ENCODE measurements at places on chromosomes 2 and 18.
A peak's percentile ranks its signal among the peaks of the same experiment; 100 is the strongest.

GRCh38 chr2:33730193-33730592 is 131.1 kb upstream of the FAM98A start:
- DNase-seq, result no peak

DNA sequence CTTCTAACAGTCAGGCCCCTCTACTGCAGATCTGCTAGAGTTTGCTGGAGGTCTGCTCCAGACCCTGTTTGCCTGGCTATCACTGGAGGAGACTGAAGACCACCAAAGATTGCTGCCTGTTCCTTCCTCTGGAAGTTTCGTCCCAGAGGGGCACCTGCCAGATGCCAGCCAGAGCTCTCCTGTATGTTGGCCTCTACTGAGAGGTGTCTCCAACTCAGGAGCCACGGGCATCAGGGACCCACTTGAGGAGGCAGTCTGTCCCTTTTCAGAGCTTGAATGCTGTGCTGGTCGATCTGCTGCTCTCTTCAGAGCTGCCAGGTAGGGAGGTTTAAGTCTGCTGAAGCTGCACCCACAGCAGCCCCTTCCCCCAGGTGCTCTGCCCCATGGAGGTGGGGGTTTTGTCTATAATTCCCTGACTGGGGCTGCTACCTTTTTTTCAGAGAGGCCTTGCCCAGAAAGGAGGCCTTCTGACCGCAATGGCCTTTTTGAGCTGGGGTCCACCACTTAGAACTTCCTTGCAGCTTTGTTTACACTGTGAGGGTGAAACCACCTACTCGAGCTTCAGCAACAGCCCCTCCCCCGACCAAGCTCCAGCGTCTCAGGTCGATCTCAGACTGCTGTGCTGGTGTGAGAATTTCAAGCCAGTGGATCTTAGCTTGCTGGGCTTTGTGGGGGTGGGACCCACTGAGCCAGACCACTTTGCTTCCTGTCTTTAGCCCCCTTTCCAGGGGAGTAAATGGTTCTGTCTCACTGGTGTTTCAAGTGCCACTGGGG is 566.0 kb downstream of the NR4A2 start:
- DNase-seq, result no peak

GRCh38 chr18:58624011-58624410 is 4.9 kb downstream of the ALPK2 start:
- no peak for DNase-seq

- no peak for DNase-seq
These were observed 29.7 kb downstream of the SIX2 start for GRCh38 chr2:44979581-44979980.

- DNase-seq, result no peak
These were observed 33.3 kb downstream of the STAT1 start for GRCh38 chr2:190980630-190981209.

- no peak for DNase-seq
These were observed 141.2 kb upstream of the TACR1 start for GRCh38 chr2:75340560-75340959.

DNA sequence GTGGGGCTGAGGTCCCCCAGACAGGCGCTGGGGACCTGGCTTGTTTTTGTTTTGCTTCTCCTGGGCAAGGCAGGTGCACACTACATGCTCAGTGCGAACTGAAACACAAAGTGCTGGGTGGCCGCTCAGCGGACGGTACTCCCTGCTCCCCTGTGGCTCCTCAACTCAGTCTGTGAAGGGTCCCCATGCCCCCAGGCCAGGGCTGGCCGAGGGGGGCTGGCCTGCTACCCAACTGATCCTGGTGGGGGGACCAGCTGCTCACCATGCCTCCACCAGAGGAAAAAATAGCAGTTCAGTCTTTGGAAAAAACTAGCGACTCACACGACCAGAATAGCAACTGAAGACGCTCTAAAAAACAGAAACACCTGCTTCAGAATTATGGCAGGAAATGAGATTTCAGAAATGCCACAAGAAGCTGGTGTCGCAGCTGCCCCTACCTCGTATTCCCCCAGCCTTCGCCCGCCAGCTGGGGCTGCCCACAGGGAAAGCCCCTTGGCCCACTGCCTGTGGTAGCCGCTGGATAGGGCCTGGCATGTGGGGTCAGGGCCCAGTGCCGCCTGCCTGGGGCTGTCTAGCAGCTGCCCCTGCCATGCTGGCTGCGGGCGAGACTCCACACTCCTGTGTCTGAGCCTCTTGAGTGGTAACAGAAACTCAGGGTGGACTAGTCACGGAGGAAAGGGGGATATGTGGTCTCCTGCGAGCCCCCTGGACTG is 43.7 kb downstream of the MEX3C start:
- peak; percentile 22 for DNase-seq

- DNase-seq, result no peak
These were observed 76.0 kb downstream of the ARHGAP15 start for GRCh38 chr2:143205106-143205764.

DNA sequence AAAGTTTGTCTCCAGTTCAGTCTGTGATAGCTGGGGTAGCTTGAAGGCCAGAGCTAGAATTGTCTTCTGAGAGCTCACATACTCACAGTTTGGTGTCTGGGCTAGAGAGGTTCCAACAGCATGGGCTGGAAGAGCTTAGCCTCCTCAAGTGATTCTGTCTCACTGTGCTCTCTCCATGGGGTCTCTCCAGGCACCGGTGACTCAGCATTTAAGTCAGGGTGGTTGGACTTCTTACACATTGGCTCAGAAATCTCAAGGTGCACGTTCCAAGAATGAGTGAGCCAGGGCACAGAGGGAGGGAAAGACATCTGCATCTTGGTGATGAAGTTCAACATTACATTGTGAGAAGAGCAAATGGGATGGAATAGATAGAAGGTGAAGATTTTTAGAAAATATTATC is 207.3 kb upstream of the DDX18 start:
- DNase-seq, result no peak

DNA sequence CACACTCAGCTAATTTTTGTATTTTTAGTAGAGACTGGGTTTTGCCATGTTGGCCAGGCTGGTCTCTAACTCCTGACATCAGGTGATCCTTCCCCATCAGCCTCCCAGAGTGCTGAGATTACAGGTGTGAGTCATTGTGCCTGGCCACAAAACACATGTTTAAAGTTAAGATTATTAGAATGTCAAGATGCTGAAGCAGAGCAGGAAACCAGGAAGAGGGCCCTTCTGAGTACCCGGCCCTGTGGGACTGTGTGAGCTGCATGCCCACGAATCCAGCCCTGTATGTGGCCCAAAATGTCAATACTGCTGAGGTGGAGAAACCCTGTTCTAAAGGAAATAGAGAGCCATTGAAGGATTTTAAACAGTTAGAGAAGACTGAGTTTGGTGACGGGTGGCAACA is 31.0 kb upstream of the REV1 start:
- DNase-seq, result no peak

- no peak for DNase-seq
These were observed 3.8 kb downstream of the GBX2 start for GRCh38 chr2:236164201-236164924.

- no peak for DNase-seq
These were observed 479.3 kb downstream of the IRS1 start for GRCh38 chr2:226320076-226320948.

DNA sequence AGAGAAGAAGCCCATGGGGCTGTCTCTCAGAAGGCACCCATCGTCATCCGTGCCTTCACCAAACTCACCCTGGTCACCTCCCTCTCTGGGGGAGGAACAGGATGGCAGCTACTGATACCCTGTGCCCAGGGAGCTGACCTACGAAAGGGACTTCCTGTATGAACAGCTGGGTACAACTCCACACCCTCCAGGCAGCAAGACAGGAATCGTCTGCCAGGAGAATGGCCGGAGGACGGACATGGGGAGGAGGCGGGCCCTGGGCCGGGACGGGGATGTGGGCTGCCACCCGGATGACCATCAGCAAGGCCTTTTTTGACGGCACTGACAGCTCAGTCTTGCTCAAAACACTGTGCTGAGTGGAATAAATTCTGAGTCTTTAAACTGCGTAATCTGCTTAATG is 243.6 kb downstream of the HDAC4 start:
- no peak for DNase-seq

- no peak for DNase-seq
These were observed 6.4 kb upstream of the SFTPB start for GRCh38 chr2:85674417-85674816.

GRCh38 chr2:169110419-169110818 is 41.1 kb downstream of the DHRS9 start:
- no peak for DNase-seq

- DNase-seq, result no peak
These were observed 126.0 kb downstream of the SP100 start for GRCh38 chr2:230541934-230542380.

DNA sequence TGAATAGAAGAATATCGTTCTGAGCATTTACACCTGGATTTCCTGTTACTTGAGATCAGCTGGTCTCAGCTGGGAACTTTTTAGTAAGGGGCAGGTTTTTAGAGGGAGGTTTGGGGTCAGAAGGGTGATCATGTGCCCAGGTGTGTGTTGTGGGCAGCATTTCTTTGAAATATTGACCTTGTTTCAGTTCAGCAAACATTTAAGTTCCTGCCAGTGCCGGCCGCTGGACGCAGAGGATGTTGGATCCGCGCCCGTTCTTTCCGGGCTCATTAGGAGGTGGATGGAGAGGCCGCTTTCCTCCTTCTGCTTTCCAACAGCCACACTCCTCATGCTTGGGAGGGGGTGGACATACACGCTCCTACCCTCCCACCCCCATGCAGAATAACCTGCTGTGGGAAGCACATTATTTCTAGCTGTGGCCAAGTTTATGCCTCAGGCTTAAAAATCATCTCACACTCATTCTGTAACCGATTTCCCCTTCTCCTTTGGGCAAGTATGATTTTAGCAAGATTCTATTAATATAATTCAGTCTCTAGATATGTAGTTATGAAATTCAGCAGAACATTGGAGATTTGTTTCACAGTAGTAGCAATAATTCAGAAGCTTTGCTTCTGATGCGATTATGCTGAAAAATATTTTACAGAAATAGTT is 131.4 kb downstream of the ZNF236 start:
- DNase-seq, result no peak

- DNase-seq, result no peak
These were observed 86.6 kb downstream of the SOWAHC start for GRCh38 chr2:109700680-109701274.

- no peak for DNase-seq
These were observed 11.1 kb downstream of the CAVIN2 start for GRCh38 chr2:191835539-191836350.

DNA sequence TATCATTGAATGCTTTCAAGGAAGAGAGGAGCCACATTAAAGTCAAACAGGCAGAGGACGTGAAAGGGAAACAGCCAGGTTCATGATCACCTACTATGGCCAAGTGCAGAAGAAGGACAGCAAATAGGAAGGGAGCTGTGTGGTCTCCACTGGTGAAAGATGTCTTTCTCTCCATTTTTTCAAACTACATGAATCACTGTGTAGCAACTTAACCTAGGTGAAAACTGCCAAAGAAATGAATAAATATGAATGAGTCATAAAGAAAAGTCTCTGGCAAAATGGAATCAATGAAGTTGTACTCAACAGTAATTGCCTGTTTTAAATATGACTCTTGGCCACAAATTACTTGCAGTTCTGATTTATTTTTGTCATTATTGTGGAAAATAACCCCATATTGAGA is 452.6 kb upstream of the PKDCC start:
- DNase-seq, result no peak

GRCh38 chr2:40463112-40463511 is 11.2 kb upstream of the SLC8A1 start:
- DNase-seq, result no peak

GRCh38 chr18:55775972-55776371 is 188.0 kb upstream of the TCF4 start:
- DNase-seq, result no peak

DNA sequence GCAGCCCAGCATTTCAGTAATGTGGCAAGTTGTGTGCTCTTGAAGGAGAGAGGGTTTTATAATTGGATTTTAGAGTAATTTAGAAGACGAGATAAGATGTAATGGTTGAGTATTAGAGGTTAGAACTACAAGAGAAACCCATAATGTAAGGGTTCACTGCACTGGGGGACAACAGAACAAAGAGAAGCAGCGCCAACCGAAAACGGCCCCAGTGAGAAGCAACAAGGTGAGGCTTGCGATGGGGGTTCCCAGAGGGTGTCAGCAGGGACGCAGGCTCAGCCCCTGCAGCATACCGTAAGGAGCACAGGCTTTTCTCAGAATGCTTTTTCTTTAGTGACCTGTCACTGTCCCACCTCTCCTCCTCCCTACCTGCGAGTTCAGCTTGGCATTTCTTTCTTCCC is 183.9 kb upstream of the ETAA1 start:
- DNase-seq, result no peak

GRCh38 chr2:133718688-133719201 is 150.5 kb upstream of the NCKAP5 start:
- DNase-seq, result no peak

DNA sequence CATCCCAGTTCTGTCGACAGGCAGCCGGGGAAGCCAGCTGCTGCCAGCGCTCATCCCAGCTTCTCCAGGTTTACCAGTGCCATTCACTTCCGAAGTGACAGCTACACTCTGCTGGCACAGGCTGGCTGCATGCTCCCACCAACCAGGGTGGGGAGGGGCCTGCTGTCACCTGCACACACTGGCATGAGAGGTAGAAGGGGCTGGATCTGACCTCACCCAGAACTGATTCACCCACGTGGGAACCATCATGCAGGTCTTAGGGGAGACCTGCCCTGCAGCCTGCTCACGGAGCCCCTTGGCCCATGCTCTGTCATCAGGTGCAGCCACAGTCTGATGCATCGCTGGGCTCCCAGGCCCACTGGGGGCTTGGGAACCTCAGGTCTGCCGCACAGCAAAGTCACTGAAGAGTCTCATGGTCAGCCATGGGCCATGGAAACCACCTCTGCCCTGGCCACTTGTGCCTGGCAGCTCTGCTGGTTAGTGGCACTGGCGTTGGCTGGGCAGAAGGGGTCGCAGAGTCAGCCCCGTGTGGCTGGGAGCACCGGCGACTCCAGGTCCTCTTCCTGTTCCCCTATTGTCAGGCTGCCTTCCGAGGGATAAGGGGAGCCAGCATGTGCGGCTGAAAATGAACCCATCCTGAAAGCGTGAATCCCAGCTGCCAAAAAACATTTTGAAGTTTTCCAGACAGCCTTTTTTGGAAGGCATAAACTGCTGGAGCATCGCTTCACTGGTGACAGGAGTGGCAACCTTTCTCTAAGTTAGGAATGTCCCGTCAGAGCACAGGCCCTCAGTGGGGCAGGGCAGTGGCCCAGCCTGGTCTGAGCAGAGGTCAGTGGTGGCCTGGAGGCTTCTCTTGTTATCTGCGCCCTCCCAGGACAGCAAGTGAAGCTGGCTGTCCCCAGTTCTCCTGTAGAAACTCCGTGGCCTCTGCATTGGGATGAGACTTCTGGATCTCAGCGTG is 157.8 kb downstream of the SEPTIN10 start:
- no peak for DNase-seq

DNA sequence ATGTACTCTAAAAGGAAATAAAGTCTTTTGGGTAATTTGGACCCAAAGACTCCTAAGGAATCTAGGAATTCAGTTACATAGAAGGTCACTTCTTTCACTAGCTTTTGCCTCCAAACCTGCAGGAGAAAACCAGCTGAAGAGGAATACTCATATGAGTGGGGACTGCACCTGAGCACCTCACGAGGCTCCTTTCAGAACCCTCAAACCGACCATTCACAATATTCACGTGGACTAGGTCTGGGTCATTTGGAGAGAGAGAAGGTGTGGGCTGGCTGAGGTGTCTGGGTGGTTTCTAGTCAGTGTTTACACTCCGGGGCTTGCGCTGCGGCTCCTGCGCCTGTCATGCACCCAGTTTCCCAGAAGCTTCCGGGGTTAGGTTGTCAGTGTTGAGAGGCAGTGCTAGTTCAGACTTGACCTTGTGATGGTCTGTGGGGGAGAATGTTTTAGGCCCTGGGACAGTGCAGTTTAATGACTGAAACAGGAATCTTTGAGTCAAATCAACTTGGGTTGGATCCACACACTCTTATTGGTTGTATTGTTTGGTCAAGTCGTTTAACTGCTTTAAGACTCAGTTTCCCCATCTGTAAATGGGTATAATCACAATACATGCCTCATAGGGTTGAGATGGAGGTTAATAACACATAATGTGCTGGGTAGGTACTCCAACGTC is 78.4 kb downstream of the LIMS1 start:
- no peak for DNase-seq
